ENCODE measurements at places on chromosomes 7 and 10.

- DNase-seq = peak; percentile 26
These were observed 52.2 kb downstream of the C10orf105 start for GRCh38 chr10:71667387-71667752.

DNA sequence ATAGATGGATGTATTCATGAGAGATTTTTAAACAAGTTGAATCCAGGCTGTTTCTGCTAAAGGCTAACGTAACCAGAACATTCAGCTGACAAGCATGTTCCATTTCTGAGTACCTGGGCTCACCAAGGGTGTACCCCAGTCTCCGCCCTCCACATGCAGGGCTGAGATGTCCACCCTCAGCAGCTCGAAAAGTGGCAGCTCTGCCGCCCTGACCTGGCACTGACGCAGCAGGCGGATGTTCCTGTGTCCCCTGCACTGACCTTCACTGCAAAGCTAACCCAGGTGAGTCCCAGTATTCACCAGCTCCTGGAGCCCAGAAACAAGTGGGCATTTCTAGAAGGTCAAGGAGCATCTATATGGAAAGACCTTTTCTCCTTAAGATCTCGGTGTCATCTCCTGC is 437.4 kb downstream of the PTPRN2 start:
- no peak for DNase-seq

- no peak for DNase-seq
These were observed 137.9 kb downstream of the DIP2C start for GRCh38 chr10:551373-552252.

GRCh38 chr10:75466001-75466400 is 34.6 kb downstream of the LRMDA start:
- DNase-seq = no peak

DNA sequence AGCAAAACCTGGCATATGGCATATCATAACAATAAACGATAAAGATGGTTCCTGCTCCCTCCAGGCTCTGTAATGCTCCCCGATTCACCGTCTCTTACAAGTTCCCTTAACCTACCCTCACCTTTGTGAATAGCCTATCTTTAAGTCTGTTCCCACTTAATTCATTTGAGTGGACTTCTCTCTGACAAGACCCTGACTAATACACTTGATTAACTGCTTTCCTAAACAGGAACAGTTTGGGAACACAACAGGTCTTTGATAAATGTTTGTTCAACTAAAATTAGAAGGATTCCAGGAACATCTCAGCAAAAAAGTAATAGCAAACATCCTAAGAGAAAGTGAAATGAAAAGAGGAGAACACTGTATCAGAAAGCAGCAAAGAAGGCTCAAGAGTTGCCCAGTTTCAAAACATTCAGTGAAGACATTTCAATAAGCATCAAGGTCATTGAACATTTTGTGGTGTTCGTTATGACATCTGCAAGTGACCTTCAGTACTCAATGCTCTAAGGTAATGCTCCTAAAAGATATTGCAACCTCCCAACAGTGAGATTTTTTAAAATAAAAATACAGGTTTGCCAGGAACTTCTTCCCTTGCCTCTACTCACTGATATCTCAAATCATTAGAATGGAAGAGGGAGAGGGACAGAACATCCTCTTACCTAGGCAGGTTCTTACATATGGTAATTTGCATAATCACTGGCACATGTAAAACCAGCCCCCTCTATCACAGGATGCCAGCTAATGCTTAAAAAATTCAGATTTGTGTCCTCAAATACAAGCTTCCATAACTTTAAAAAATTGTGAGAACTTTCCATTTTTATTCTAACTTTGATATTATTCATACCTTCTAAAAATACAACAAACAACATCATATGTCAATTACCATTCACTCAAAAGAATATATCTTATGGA is 11.4 kb upstream of the ARHGAP12 start:
- DNase-seq = no peak

- no peak for DNase-seq
These were observed 219.2 kb downstream of the C7orf25 start for GRCh38 chr7:42692621-42693020.

DNA sequence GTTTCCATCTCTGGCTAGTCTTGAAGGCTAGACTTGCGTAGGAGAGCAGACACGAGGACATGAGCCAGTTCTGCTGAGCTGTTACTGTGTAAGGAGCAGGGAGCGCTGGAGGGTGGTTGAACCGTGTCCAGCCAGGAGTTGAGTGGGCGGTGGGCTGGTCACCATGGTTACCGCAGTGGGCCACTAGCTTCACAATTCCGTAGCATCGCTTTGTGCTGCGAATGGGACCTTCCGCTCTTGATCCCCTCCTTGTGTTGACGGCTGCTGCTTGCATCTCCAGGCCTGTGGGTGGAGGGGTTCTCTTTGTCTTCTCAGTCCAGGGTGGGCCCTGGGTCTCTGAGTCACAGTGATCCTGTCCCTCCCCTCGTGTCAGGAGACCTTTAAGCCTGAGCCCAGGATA is 49.4 kb upstream of the OCM start:
- DNase-seq = no peak

GRCh38 chr7:102841290-102841689 is 71.5 kb upstream of the LRRC17 start:
- DNase-seq = no peak

DNA sequence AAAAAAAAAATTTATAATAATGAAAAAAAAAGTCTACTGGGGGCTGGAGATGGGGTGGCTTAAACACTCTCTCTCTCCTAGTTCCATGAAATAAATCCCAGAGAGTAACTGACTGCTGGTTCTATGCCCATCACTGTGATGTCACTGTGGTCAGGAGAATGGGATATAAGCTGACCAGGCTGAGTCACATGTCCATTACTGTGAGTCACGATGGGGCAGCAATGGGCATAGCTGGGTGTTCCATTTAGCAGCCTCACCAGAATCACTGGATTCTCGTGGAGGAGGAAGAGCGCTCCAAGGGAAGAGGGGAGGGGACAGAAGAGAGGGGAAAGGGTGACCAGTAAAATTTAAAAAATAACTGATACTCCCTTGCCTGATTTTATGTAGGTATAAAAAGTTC is 37.1 kb downstream of the MASTL start:
- DNase-seq = peak; percentile 83

DNA sequence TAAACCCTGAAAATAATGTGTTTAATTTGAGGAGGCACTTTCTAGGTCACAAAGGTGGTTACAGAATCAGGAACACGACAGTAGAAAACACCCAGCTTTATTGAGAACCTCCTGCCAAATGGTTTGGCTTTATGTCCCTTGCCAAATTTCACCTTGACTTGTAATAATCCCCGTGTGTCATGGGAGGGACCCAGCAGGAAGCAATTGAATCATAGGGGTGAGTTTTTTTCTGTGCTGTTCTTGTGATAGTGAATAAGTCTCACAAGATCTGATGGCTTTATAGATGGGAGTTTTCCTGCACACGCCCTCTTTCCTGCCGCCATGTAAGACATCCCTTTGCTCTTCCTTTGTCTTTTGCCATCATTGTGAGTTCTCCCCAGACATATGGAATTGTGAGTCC is 193.8 kb upstream of the KLF6 start:
- DNase-seq = peak; percentile 73

DNA sequence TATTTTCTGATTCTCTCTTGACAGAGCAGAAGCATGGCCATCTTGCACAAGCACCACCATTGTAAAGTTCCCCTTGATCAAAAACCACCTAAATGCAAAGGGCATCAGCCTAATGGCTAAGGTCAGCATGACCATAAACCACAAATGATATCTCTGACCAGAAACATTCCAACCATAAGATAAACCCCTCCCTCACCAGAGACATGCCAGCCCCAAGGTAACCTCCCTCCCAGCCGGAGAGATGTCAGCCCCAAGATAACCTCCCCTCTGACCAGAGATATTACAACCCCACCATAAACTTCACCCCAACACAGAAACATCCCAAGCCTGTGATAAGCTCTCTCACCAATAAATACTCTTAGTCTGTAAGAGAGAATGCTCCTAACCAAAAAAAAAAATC is 72.1 kb upstream of the CDK1 start:
- DNase-seq = no peak

DNA sequence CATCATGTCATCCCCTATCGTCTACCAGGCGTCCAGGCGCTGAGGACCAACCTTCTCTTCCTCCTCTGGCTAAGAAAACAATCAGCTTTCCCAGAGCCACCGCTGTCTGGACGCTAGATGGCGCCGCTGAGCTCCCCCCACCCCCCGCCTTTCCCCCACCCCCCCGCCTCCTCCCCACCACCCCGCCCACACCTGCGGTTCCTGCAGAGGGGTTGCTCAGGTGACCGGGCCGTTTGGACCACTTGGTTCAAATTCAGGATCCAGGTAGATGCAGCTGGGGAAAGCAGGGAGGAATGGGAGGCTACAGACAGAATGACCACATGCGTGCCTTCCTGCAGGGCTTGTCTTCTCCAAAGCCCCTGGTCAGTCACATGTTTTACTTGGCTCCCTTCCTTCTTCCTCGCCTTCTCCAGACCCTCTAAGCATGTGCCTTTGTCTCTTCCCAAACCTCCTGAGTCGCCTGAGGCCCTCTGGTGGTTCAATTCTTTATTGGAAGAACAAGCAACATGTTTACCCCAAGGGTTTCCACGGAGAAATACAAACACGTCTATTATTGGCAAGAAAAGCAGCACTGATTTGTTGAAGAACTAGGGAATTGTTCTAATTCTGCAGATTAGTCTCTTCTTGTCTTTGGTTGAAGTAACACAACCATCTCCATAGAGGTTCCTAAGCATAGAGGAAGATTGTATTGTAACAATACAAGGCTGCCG is 24.7 kb downstream of the AOC1 start:
- DNase-seq = peak; percentile 84

DNA sequence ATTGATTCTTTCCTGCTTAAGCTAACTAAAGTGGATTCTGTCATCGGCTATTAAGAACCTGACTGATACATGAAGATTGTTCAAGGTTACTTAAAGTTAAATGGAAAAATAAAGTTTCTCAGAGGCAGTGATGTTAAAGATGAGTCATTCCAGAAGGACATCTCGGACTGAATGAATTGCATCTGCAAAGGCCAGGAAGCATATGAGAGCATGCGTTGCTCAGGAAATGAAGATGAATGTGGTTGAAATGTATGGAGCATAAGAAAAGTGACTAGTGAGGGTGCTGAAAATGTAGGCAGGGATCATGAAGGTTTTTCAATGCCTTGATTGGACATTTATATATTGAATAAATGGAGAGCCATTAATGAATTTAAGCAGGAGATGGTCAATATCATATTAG is 133.9 kb upstream of the GHITM start:
- no peak for DNase-seq

DNA sequence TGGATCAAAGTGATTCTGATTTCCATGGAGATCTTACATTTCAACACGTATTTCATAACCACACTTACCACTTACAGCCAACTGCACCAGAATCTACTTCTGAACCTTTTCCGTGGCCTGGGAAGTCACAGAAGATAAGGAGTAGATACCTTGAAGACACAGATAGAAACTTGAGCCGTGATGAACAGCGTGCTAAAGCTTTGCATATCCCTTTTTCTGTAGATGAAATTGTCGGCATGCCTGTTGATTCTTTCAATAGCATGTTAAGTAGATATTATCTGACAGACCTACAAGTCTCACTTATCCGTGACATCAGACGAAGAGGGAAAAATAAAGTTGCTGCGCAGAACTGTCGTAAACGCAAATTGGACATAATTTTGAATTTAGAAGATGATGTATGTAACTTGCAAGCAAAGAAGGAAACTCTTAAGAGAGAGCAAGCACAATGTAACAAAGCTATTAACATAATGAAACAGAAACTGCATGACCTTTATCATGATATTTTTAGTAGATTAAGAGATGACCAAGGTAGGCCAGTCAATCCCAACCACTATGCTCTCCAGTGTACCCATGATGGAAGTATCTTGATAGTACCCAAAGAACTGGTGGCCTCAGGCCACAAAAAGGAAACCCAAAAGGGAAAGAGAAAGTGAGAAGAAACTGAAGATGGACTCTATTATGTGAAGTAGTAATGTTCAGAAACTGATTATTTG is 15.3 kb downstream of the HNRNPA2B1 start:
- peak; percentile 50 for DNase-seq

GRCh38 chr10:132654708-132655661 is 117.4 kb downstream of the INPP5A start:
- peak; percentile 79 for DNase-seq

GRCh38 chr7:73742338-73742752 is 3.7 kb upstream of the ABHD11 start:
- DNase-seq = no peak

DNA sequence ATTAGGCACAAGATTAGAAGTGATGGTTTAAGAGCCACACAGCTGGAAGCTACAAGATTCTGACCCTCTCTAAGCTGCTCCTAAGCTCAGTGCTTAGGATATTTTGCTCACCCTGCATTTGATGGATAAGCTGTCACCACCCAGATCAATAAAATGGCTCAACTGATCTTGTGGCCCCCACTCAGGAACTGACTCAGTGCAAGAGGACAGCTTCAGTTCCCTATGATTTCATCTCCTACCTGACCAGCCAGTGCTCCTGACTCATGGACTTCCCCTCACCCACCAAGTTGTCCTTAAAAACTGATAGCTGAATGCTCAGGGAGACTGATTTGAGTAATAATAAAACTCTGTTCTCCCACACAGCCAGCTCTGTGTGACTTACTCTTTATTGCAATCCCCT is 833.8 kb downstream of the GRID1 start:
- DNase-seq = no peak

- DNase-seq = no peak
These were observed 27.2 kb downstream of the STEAP1 start for GRCh38 chr7:90181485-90181884.

DNA sequence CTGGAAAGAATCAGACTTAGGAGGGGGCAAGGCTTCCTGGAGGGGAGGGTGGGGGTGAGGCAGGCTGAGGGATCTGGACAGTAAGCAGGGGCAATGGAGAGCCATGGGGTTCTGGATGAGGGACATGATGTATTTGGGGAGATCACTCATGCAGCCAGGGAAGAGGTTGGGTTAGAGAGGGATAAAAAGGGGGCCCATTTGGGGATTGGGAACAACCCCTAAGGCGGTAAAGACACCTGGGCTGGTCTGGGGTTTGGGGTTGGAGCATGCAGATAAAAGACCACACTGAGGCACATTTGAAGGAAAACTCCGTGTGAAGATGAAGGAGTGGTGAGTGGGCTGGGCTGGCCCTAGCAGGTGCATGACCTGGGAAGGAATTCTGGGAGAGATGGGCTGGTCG is 30.8 kb downstream of the HIF1AN start:
- no peak for DNase-seq

GRCh38 chr10:88104223-88104622 is 240.8 kb downstream of the PTEN start:
- peak; percentile 31 for DNase-seq

GRCh38 chr7:36911788-36912187 is 187.5 kb upstream of the AOAH start:
- no peak for DNase-seq

DNA sequence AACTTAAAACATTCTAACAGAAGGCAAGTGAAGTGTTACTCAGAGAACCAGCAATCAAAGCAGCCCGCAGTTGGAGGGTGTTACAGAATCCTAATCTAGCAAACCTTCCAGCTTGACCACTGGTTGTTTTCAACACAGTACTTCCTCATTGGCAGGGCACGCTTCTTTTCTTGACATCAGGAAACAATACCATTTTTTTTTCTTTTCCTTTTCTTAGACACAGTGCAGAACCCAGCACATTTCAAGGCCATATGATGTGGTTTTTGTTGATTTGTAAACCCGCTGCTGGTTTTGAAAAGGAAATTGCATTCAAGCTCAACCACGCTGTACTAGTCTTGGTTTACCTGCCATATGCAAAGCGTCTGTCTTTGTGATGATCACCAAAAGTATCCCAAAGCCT is 33.4 kb downstream of the RHOBTB1 start:
- peak; percentile 44 for DNase-seq

Measured in suppressor macrophage treated with lipopolysaccharide for 1 hour (primary cell).